ENCODE measurements at places on chromosomes 11 and 22. TPM values are rescaled to one million over a fixed set of nuclear protein-coding genes. Genes with fewer than 3 reads are reported as not detected.
A peak's percentile ranks its signal among the peaks of the same experiment; 100 is the strongest.

Gene TRIM6
- total RNA-seq, result 6.5 TPM

Gene SMTNL1
- total RNA-seq, result not detected

Gene RAB30
- 15.2 TPM for total RNA-seq

DNA sequence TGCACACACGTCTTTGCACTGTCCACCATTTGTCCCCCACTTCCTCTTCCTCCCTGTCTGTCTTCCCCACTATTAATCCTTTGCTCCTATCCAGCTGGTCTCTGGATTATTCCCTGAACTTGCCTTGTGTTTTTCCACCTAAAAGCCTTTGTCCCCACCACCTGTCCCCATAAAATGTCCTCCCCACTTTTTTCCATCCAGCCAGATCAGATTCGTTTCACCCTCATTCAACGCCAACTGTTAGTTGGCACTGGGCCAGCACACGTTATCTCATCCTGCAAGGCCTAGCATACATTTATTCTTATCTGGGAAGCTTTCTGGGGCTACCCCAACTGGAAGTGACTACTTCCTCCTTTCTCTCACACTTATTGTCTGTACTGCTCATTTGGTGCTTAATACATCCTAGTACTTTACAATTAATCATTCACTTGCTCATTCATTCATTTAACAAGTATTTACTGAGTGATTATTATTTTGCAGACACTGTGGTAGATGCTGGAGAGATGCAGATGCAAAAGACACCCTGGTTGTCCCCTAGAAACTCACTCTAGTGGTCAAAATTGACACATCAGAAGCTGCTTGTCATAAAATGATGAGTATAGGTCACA is 96.2 kb downstream of the RASSF10 start:
- no peaks in the 10 kb centered on the region for H3K36me3 ChIP-seq
- no peaks in the 10 kb centered on the region for H3K27me3 ChIP-seq
- DNase-seq, result no peak

GRCh38 chr11:112784323-112785073 is 176.7 kb upstream of the NCAM1 start:
- no peak overlapping the region for H3K4me3 ChIP-seq
- peak; percentile 70 for DNase-seq
- H3K27me3 ChIP-seq, result no peaks in the 10 kb centered on the region
- no peak overlapping the region for H3K27ac ChIP-seq
- no peaks in the 10 kb centered on the region for H3K36me3 ChIP-seq
- no peaks in the 10 kb centered on the region for H3K4me1 ChIP-seq

DNA sequence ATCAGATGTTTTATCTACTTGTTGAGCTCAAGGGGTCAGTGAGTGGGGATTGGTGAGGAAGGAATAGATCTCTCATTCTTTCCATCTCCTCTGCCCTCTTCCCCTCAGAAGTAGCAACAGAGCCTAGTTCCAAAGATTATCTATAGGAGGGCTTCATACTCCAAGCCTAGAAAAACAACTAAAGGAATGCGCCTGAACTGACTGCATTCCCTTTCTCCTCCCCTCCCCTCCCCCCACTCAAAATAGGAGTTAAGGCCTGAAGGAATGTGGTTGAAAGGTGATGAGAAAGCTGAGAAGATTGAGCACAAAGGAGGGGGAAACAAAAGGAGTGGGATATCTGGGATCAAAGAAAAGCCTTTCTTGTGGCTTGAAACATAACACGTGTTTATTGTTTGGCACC is 10.5 kb downstream of the EMSY start:
- H3K36me3 ChIP-seq, result peaks cover 11% of the 10 kb centered on the region
- no peaks in the 10 kb centered on the region for H3K4me1 ChIP-seq
- H3K27ac ChIP-seq, result no peak overlapping the region

DNA sequence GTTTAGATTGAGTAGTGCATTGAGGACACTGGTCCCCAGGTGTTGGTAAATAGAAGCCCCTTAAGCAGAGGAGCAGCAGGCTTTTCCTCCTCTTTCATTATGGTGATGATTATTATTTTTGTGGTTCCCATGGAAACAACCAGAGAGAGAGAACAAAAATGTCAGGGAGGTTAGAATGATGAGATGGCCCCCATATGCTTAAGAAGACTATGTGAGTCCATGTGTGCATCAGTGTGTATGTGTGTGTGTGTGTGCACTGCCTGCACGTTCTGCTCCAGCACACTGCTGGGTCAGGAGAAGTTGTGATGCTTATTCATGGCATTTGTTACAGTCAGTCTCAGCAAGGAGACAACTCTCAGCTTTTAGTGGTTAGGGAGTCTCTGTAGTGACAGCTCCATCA is 724.2 kb downstream of the NTM start:
- no peak overlapping the region for H3K27ac ChIP-seq
- no peaks in the 10 kb centered on the region for H3K36me3 ChIP-seq
- no peak overlapping the region for H3K4me3 ChIP-seq
- no peaks in the 10 kb centered on the region for H3K4me1 ChIP-seq

DNA sequence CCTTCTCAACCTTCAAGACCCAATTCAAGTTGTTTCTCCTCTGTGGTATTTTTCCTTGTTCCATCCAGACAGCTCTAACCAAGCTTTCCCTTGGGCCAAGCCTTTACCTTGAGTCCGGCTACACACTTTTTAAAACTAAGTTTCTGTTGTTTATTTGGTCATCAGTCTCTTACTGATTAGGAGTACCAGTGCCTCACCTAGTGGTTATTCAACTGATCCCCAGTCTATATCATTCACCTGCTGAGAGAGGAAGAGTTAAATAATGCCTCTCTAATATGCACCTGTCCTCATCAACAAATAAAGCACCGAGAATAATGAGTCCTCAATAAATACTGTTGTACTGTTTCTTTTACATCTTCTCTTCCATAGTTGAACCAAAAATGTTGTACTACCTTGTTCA is 160.8 kb downstream of the MSANTD4 start:
- no peak for DNase-seq
- H3K4me3 ChIP-seq, result no peak overlapping the region
- no peaks in the 10 kb centered on the region for H3K27me3 ChIP-seq
- no peaks in the 10 kb centered on the region for H3K4me1 ChIP-seq
- H3K36me3 ChIP-seq, result no peaks in the 10 kb centered on the region

GRCh38 chr11:11347592-11347991 is 5.5 kb downstream of the CSNK2A3 start:
- no peaks in the 10 kb centered on the region for H3K36me3 ChIP-seq
- H3K27me3 ChIP-seq, result no peaks in the 10 kb centered on the region
- no peak overlapping the region for H3K4me3 ChIP-seq
- no peak for DNase-seq
- peaks cover 4% of the 10 kb centered on the region for H3K4me1 ChIP-seq

DNA sequence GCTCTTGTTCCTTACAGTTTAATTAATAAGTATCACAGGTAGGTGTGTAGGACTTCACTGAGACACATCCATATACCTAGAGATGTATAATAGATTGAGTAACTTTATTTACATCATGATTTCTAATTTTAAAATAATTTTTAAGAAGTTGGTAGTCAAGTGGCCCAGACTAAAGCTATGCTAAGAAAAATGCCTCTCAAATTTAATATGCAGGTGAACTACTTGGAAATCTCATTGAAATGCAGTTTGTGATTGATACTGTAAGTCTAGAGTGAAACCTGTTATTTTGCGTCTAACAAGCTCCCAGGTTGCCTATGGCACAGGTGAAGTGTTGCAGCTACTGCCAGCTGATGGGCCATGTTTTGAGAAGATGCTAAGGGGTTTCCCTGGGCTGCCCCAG is at the start of gene OOSP4B:
Gene OOSP4B, plus strand, starts transcription at position 301 of the 400 bp plus-strand sequence.
- H3K36me3 ChIP-seq, result no peaks in the 10 kb centered on the region
- H3K4me3 ChIP-seq, result no peak within 1 kb of the TSS
- H3K4me1 ChIP-seq, result no peaks in the 10 kb centered on the region
- no peak for DNase-seq

- DNase-seq, result no peak
- H3K4me1 ChIP-seq, result peaks cover 2% of the 10 kb centered on the region
- no peak overlapping the region for H3K4me3 ChIP-seq
- no peaks in the 10 kb centered on the region for H3K27me3 ChIP-seq
Measured at GRCh38 chr11:102911758-102912481, 37.1 kb upstream of the MMP12 start.

DNA sequence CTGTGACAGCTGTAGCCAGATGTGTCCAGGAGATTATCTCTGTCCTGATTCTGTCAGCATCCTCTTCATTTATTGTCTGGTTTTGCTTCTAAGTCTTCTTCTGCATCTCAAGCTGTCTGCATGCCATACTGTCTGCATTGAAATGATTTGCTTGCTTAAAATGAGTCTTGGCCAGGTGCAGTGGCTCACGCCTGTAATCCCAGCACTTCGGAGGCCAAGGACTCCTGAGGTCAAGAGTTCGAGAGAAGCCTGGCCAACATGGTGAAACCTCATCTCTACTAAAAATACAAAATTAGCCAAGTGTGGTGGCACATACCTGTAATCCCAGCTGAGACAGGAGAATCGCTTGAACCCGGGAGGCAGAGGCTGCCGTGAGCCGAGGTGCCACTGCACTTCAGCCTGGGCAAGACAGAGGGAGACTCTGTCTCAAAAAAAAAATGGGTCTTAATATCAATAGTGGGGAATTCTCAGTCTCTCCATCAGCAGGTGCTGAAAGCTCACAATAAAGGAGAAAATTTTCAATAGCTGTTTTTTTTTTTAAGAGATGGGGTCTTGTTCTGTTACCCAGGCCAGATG is 39.2 kb upstream of the AMPD3 start:
- H3K36me3 ChIP-seq, result no peaks in the 10 kb centered on the region
- H3K4me1 ChIP-seq, result no peaks in the 10 kb centered on the region
- H3K27ac ChIP-seq, result no peak overlapping the region
- no peak overlapping the region for H3K4me3 ChIP-seq

- H3K27me3 ChIP-seq, result no peaks in the 10 kb centered on the region
- no peak overlapping the region for H3K4me3 ChIP-seq
- H3K36me3 ChIP-seq, result no peaks in the 10 kb centered on the region
- no peak overlapping the region for H3K27ac ChIP-seq
Measured at GRCh38 chr11:99887481-99887880, 799.6 kb upstream of the ARHGAP42 start.

DNA sequence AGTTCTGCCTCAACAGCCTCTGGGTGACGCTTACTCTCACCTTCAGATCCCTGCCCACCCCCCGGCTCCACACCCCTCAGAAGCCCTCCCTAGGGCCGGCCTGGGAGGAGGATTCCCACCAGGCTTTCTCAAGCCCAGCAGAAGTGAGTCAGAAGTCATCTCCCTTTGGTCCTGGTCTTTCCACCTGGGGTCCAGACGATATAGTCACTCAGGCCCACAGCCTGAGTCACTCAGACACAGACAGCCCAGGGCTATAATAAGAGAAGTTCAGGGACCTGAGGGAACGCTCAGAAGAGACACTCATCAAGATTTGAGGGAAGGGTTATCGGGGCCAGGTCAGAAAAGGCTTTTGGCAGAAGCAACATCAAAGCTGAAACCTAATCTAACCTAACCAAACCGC is 127.1 kb downstream of the SPATA19 start:
- no peak overlapping the region for H3K4me3 ChIP-seq
- H3K27ac ChIP-seq, result no peak overlapping the region
- no peaks in the 10 kb centered on the region for H3K4me1 ChIP-seq
- DNase-seq, result peak; percentile 17
- no peaks in the 10 kb centered on the region for H3K27me3 ChIP-seq

- H3K27me3 ChIP-seq, result no peaks in the 10 kb centered on the region
- H3K4me1 ChIP-seq, result no peaks in the 10 kb centered on the region
- H3K4me3 ChIP-seq, result peak overlapping the region; percentile 92
- DNase-seq, result no peak
Measured at GRCh38 chr22:29269230-29269604, 1.1 kb downstream of the EWSR1 start.

- H3K4me3 ChIP-seq, result no peak overlapping the region
- H3K27me3 ChIP-seq, result peaks cover 3% of the 10 kb centered on the region
- no peak for DNase-seq
Measured at GRCh38 chr11:126993599-126993998, 7.0 kb downstream of the KIRREL3 start.

- H3K27me3 ChIP-seq, result no peaks in the 10 kb centered on the region
- H3K4me1 ChIP-seq, result no peaks in the 10 kb centered on the region
- no peak overlapping the region for H3K4me3 ChIP-seq
- no peak overlapping the region for H3K27ac ChIP-seq
Measured at GRCh38 chr11:111443032-111443431, 64.0 kb upstream of the POU2AF1 start.

DNA sequence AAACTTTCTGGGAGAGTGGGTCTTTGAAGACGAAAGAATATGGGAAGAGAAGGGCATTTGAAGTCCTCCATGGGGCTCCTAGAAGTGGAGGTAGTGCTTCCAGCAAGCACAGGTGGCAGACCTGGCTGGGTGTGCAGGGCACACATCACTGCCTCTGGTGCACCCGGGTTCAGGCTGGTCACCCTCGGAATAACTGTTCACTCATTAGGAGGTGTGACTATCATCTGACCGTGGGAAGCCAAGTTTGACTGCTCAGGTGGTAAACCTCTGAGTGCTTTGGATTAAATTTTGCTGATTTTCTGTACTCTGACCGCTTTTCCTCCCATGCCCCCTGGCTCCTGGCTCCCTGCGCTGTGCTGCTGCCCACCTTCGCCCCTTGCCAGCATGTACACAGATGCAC is 11.1 kb downstream of the ADAMTS15 start:
- H3K27ac ChIP-seq, result peak overlapping the region; percentile 34
- no peaks in the 10 kb centered on the region for H3K27me3 ChIP-seq
- H3K36me3 ChIP-seq, result peaks cover 8% of the 10 kb centered on the region
- DNase-seq, result peak; percentile 57

GRCh38 chr22:27639248-27640086 is 162.1 kb downstream of the MN1 start:
- no peak overlapping the region for H3K27ac ChIP-seq
- no peaks in the 10 kb centered on the region for H3K27me3 ChIP-seq
- no peaks in the 10 kb centered on the region for H3K4me1 ChIP-seq
- DNase-seq, result peak; percentile 74

- H3K4me1 ChIP-seq, result no peaks in the 10 kb centered on the region
- H3K4me3 ChIP-seq, result no peak overlapping the region
- peak; percentile 47 for DNase-seq
- no peaks in the 10 kb centered on the region for H3K36me3 ChIP-seq
- no peaks in the 10 kb centered on the region for H3K27me3 ChIP-seq
- H3K27ac ChIP-seq, result no peak overlapping the region
Measured at GRCh38 chr22:44592824-44593148, 94.8 kb upstream of the RTL6 start.

DNA sequence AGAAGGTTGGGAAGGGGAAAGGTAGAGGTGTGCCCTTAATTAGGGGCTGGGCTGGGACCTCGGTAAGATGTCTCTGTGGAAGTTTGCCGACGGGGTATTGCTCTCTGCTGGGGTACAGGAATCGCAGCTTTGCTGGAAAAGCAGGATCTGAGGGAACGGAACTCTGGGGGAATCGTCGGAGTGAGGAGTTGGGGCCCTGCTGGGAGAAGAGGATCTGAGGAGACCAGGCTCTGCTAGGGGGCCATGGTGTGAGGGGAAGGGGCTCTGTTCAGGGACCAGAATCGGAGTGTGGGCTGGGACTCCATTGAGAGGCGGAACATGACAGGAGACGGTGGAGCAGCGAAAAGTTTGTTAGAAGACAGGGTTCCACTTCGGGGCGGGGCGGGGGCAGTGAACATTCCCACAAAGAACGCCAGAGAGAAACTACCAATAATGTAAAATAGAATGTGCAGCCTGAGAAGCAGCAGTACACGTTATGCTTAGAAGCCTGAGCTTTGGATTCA is 456 bp downstream of the AAMDC start:
- no peak for DNase-seq
- peak overlapping the region; percentile 97 for H3K4me3 ChIP-seq
- H3K36me3 ChIP-seq, result no peaks in the 10 kb centered on the region
- peak overlapping the region; percentile 20 for H3K27ac ChIP-seq

Measured in kidney (tissue), 22 donors.